ENCODE measurements at places on chromosomes 12 and 14.

- no peak for DNase-seq
These were observed 800.1 kb upstream of the FBXO33 start for GRCh38 chr14:40232302-40232701.

DNA sequence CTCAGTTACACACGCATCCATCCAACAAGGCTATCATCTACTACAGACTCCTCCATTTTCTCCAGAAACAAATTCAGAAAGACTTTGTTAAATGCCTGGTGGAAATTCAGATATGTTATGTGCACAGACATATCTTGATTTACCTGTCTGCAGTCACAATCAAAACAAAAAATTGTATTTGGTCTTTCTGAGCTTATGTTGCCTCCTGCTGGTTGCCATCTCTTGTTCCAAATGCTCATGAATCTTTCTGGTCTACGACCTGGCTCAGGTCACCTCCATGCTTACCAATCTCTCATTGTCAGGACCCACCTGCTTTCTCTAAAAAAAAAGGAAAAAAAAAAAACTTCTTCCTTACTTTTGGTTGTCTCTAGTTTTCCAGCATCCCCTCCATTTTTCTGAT is 169.2 kb upstream of the PLXNC1 start:
- DNase-seq: no peak

- DNase-seq: no peak
These were observed 458.8 kb downstream of the GLT1D1 start for GRCh38 chr12:129312048-129312447.

DNA sequence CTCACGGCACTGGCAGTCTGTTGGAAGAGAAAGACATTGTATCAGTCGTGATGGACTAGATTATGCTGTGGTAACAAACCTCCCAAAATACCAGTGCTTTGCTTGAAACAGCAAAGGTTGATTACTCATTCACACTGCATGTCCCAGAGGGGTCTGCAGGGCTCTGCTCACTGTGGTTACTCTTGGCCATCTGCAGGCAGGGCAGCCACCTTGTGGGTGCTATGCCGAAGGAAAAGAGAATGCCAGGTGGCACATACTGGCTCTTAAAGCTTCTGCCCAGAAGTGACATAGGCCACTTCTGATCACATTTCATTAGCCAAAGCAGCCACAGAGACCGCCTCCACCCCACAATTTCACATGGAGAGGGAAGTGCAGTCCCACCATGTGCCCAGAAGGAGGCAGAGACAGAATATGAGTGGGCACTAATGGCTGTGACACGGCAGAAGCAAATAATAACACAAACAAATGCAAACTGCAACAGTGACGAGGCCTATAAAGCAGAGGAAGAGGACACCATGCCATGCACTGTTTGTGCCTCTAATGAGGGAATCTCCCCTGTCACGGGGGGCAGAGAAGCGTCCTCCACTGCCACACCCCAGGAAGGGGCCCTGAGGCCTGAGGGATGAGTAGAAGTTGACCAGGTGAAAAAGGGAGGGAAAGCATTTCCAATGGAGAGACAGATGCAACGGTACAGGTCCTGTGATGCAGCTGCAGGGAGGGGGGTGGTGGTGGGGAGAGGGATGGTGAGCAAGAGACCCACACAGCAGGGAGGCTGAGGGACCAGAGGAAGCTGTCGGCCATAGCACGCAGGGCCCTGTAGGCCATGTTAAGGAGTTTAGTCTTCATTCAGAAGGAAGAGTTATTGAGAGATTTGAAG is 51.7 kb upstream of the KICS2 start:
- no peak for DNase-seq

DNA sequence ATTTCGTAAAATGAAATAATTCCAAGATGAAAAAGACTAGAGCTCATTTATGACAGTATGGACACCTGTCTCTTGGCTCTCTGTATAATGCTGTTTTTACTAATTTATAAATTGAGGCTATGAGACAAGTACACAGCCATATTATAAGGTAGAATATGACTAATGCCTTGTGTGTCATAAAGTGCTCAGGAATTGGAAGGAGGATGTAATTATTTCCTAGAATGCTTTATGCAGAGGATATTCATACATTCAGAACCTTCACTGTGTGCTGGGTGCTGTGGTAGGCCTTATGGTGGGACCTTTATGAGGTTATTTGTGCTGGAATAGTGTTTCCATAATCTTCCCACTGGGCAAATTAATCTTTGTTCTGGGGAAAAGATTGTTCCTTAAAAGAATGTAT is 13.3 kb downstream of the PCNX1 start:
- no peak for DNase-seq

- DNase-seq: no peak
These were observed 25.2 kb upstream of the TSPAN8 start for GRCh38 chr12:71183018-71183417.

GRCh38 chr12:6340032-6340638 is 1.7 kb downstream of the TNFRSF1A start:
- no peak for DNase-seq

GRCh38 chr14:62064751-62065323 is 302.6 kb downstream of the SNAPC1 start:
- no peak for DNase-seq

DNA sequence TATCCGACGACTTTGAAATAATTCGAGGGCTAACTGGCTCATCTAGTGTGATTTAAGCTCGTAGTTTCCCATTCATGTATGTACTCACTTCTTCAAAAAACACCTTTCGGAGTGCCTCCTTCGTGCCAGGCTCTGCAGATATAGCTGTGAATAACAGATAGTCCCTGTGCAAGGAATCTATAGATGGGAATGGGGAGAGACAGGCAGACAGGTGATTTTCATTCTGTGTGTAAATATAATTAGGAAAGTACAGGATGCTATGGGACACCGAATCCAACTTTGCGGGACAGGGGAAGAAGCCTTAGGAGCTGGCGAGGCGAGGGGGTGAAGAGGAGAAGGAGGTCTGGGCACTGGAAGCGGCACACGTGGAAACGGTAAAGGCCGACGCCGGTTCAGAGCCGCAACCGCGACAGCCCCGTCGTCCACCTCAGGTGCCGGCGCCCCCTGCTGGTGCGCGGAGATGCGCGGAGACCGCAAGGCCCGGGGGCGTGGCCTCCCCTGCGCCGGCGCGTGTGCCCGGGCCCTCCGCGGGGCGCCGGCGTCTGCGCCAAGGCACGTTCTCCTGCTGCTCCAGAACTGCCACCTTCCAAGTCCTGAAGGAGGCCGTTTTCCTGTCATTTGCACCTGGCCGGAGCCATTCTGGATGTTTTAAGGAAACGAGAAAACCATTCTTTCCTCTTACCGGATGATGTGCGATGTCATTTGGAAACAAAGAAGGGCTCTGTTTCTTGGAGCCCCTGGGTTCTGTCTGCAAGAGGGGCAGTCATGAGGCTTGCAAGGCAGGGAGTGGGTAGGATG is 18.0 kb upstream of the CACNA1C start:
- DNase-seq: peak; percentile 91

GRCh38 chr12:12881151-12881909 is 10.0 kb upstream of the GPRC5A start:
- no peak for DNase-seq

DNA sequence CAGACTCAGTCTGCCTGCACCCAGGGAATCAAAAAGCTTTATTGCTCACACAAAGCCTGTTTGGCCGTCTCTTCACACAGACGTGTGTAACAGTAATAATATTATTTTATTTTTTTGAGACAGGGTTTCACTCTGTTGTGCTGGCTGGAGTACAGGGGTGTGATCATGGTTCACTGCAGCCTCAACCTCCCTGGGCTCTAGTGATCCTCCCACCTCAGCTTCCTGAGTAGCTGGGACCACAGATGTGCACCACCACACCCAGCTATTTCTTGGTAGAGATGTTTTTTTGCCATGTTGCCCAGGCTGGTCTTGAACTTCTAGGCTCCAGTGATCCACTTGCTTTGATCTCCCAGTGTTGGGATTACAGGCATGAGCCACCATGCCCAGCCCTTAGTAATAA is 88.4 kb upstream of the DCD start:
- DNase-seq: no peak

- DNase-seq: no peak
These were observed 367.5 kb downstream of the DAD1 start for GRCh38 chr14:22221508-22221907.

GRCh38 chr12:47504775-47505446 is 200.9 kb downstream of the RPAP3 start:
- DNase-seq: no peak
